H9 (cell line): ENCODE measurements at places on chromosomes 6 and 20.

DNA sequence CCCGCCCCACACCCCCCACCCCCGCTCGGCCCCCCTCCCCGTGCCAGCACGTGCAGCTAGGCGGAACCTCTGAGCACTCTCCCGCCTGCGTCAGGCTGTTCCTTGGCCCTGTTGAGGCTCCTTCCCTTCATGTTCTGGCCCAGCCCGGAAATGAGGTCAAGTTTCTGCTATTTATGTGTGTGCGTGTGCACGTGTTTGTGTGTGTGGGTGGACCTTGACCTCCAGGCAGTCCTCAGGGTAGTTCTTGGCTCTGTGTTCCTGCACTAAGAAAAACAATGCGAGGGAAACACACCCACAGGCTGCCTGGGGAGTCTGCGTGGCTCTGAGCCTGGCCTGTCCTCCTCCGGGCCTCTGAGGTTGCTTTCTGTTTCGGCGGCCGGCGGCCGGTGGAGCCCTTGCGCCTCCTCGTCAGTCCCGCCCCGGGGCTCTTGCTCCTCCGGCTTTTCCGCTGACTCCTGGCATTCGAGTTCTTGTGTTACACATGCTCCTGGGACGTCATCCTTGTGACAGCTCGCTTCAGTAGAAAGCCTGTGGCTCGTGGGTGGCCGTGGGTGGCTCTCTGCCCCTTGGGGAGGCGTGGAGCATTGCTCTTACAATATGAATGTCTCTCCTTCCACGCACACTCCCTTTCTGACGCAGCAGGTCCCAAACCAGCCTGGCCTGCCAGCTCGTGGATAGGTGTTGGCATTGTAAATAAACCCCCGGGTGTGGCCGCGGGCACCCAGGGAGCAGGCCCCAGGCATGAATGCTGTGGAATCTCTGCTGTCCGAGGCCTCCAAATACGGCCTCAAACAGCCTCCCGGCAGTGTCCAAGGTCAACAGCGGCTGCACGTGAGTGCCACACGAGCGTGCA, 10.0 kb downstream of the SLCO4A1 start:
- DNase-seq, result no peak

- DNase-seq, result no peak
These were observed 1.1 kb downstream of the JAG1 start for GRCh38 chr20:10672624-10673127.

GRCh38 chr6:126628125-126628524, 288.2 kb downstream of the CENPW start:
- no peak for DNase-seq

DNA sequence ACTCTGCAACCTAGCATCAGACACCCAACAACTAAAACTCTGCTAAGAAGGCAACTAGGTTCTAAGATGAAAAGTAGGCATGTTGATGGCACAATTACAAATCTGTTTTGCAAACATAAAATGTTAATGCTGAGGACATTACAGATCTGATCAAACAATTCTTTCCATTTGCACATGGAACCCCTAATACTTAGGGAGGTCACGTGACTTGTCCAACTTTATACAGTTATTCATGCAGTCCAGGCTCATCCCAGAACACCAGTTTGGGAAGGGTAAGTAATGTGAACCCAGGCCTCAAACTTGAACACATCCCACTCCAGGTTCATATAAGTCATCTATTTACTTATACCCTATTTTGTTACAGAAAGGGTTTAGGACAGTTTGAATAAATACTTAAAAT, 247.2 kb downstream of the HACE1 start:
- DNase-seq, result no peak

DNA sequence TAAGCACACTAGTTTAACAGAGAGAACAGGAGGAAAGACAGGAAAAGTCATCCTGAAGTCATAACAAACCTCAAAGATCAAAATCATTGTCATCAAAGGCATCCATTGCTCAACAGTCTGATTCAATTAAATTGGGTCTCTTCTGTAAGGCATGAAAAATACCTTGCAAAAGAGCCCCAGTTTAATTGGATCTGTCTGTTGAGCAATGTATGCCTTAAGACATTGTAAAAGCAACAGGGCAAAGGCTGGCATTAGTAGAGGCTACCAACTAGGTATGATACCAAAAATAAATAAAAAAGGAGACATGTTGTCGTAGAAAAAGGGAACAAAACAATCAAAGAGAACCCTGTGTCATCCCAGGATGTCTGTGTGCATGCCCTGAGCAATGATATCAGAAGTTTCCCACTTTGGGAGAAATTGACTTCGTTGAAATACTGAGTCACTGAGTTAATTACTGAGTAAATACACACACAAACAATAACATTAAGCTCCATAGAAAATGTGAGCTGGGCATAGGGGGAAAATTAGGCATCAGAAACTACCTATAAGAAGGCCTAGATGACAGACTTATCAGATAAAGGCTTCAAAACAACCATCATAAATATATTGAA, 1013.8 kb upstream of the CITED2 start:
- DNase-seq, result no peak

- peak; percentile 91 for DNase-seq
These were observed 1.1 kb downstream of the DLK2 start for GRCh38 chr6:43454290-43454695.

GRCh38 chr20:17171746-17172280, 55.0 kb upstream of the PCSK2 start:
- DNase-seq, result no peak

DNA sequence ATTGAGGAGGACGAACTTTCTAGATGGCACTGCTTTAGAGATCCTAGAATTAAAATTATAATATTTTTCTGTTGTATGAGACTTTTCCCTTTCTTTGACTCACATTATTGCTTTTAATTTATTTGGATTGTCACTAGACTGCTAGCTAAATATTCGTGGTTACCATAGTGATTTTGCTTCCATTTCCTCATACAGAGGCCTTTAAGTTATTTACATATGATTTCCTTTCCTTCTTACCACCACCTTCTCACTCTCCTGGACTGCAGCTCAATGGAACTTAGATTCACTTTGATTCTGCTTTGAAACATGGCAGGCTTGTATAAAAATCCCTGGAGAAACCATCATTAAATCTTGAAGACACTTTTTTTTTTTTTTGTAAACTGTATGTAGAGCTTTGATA, 222.9 kb downstream of the LAMA2 start:
- no peak for DNase-seq

DNA sequence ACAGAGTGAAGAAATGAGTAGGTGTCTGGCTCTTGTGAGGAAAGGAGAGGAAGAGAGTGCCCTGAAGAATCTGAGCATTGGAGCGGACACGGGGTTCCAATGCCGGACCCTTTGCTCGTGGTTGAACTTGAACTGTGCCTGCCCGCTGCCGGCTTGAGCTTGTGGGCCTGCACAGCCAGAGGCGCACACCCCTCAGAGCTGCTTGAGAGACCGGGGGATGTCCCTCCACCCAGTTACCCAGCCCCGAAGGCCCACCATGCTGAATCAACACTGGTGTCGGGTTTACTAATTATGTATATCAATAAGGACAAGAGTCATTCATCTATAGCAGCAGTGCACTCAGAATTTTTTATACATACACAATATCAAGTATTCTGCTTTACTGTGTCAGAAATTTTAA, 218.3 kb upstream of the CST7 start:
- no peak for DNase-seq

GRCh38 chr6:77880501-77880900, 227.7 kb downstream of the MEI4 start:
- no peak for DNase-seq

- DNase-seq, result no peak
These were observed 104.5 kb downstream of the MKKS start for GRCh38 chr20:10329387-10330005.

DNA sequence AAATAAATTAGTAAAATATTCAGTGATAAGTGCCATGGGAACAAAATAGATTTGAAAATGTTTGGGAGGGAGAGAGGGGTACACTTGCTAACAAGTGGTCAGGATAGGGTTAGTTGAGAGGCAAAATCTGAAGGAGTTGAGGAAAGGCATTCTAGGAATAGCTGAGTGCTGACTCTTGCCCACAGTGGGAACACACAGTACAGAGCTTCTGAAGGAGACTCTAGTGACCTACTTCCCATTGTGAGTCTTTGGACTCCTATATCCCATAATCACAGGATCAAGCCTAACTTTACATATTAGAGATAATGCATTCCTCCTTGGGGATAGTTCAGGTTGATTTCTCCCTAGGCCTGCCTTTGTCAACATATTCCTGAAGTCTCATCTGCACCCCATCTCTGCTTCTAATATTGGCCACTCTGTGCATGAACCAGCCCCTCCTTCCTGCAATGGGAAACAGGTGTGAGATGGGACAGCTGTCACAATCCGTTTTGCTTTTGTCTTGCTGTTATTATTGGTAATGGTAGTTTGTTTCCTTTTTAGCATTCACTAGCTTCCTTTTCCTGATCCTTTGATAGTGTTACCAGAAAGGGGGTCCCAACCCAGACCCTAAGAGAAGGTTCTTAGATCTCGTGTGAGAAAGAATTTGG, 2.6 kb upstream of the TRIM38 start:
- DNase-seq, result no peak

DNA sequence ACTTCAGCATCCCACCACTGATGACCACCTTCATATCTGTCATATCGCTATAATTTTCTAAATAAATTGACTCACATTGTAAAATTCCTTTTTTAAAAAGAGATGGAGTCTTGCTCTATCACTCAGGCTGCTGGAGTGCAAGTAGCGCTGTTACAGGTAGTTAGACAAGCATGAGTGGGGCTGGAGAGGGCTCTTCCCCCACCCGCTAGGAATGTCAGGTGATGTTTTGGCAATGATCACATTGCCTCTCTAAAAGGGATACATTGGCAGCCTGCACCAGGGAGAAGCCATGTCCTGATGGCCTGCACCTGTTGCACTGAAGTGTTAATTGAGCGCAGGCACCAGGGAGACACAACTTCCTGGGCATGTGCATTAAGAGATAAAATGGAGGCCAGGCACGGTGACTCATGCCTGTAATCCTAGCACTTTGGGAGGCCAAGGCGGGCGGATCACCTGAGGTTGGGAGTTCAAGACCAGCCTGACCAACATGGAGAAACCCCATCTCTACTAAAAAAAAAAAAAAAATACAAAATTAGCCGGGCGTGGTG, 16.9 kb upstream of the SLC22A16 start:
- no peak for DNase-seq

- no peak for DNase-seq
These were observed 235.5 kb downstream of the BMP7 start for GRCh38 chr20:57030611-57031600.

GRCh38 chr6:26269531-26270485, 95.2 kb upstream of the BTN3A2 start:
- no peak for DNase-seq

DNA sequence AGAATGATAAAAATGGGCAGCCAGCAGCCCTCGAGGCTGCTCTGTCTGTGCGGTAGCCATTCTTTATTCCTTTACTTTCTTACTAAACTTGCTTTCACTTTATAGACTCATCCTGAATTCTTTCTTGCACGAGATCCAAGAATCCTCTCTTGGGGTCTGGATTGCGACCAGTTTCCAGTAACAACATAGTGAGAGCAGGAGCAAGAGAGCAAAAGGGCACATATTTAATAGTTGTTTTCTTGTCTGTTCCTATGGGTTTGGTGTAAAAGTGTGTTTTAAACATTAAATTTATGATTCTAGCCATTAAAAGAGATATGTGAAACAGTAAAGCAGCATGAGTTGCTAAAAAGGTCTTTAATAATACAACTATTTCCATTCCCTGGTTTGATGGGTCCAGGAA, 78.8 kb upstream of the OPRM1 start:
- no peak for DNase-seq
